ENCODE measurements at places on chromosomes 6 and 20.
A peak's percentile ranks its signal among the peaks of the same experiment; 100 is the strongest.

- DNase-seq, result no peak
Observed at GRCh38 chr20:3162080-3162611, 2.5 kb upstream of the FASTKD5 start.

GRCh38 chr6:112337209-112337638, 9.9 kb upstream of the RFPL4B start:
- peak; percentile 54 for DNase-seq

DNA sequence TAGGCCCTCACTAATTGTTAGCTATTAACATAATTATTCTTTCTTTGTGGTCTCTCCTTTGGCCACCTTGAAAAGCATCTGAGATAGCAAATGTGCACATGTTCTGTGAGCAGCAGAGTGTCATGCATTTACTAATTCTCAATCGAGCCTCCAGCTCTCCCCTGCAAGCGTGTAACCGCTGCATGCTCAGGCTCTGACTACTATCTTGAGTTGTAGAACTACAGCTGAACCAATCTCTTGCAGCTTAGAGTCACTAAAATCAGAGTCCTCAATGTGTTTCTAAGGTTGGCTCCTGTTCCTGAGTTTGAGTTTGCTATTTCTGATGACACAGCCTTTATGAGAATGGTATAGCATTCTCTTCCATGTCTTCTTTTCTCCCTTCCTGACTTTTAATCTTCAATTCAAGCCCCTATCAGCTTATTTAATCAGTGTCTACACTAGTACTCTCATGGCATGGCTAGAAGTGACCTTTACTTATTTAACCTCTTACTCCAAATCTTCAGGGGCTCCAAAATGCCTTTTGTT, 65.5 kb downstream of the PPP1R3G start:
- no peak for DNase-seq

GRCh38 chr6:168102315-168102985, 23.4 kb upstream of the FRMD1 start:
- DNase-seq, result no peak

DNA sequence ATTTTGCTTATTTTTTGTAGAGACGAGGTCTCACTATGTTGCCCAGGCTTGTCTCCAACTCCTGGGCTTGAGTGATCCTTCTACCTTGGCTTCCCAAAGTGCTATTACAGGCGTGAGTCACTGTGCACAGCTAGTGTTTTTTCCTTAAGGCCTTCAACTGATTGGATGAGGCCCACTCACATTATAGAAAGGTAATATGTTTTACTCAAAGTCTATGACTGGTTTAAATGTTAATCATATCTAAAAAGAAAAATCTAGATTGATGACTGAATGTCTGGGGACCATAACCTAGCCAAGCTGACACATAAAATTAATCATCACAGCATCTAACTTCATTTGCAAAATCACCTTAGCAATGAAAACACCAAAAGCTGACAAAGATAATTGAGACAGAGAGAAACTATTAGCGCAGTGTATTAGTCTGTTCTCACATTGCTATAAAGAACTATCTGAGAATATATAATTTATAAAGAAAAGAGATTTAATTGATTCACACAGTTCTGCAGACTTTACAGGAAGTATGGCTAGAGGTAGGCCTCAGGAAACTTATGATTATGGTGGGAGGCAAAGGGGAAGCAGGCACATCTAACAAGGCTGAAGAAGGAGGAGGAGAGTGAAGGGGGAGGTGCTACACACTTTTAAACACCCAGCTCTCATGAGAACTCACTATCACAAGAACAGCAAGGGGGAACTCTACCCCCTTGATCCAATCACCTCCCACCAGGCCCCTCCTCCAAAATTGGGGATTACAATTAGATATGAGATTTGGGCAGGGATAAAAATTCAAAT, 66.8 kb upstream of the ARHGAP18 start:
- DNase-seq, result no peak

DNA sequence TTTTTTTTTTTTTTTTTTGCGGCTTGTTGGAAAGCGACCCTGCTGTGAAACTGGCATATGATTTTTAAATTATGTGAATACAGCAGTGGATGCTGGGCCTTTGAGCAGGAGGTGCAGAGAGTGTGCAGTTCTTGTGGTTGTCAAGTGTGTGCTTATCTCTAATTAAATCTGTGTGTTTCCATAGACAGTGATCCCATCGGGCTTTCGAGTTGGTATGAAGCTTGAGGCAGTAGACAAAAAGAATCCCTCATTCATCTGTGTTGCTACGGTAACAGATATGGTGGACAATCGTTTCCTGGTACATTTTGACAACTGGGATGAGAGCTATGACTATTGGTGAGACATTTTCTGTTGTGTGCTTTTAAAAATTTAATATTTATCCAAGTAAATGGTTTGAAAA, 52.4 kb downstream of the L3MBTL3 start:
- no peak for DNase-seq

GRCh38 chr6:156870924-156871539, 93.9 kb downstream of the ARID1B start:
- no peak for DNase-seq

DNA sequence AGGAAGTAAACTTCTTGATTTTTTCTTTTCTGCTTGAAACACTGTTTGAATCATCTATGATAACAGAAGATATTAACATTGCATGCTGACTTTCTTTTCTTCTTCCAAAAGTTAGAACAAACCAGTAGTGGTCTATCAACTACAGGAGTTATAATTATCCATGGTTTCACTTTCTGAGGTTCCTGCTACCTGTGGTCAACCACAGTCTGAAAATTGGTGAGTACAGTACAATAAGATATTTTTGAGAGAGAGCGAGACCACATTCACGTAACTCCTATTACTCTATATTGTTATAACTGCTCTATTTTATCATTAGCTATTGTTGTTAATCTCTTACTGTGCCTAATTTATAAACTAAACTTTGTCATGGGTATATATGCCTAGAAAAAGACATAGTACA, 86.1 kb downstream of the MAP7 start:
- no peak for DNase-seq

DNA sequence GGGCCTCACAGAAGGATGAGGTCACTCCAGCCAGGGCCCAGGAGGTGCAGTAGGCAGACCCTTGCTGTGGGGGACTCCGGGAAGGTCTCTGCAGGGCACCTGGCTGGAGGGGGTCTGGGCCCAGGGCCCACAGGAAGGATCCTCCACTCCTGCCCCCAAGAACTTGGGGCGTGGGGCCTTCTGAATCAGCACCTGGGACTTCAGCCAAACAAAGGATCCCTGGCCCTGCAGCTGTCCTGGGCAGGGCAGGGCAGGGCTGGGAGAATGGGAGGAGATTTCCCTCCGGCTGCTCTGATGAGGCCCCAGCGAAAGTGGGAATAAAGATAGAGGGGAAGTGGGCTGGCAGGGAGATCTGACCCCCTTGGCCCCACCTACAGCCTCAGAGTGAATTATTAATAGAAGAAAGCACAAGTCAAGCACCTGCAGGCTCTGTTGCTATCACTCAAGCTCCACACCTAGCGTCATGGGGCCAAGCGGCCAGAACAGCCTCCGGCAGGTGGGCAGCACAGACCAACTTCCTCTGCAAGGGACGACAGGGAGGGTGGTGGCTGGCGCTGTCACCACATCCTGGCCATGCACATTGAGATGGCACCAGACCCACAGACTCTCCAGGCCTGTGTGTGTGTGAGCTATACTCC, 61.6 kb upstream of the MRPS10 start:
- DNase-seq, result peak; percentile 74

GRCh38 chr6:8113131-8113654, 10.8 kb upstream of the EEF1E1 start:
- no peak for DNase-seq

DNA sequence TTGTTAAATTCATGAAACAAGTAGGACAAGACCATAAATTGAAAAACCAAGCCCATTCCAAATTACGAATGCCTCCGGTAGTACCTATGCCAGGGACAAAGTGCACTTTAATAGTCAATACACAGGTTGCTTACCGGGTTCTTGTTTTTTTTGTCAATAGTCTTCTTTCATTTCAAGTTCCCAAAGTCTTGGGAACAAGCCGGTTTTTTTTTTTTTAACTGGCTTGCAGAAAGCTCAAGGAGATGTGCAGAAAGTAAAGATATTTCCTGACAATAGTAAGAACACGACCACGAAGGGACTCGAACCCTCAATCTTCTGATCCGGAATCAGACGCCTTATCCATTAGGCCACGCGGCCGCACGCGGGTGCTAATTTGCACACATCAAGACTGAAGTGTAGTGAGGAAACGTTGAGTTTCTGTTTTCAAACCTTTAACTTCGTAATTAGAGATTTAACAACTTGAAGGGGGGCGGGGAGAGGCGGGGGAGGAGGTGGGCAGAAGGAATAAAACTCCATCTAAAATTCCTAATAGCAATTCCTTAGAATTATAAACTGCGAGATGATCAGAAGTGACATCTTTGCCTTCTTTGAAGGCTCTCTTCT, 181.0 kb downstream of the TRIM27 start:
- DNase-seq, result peak; percentile 63

DNA sequence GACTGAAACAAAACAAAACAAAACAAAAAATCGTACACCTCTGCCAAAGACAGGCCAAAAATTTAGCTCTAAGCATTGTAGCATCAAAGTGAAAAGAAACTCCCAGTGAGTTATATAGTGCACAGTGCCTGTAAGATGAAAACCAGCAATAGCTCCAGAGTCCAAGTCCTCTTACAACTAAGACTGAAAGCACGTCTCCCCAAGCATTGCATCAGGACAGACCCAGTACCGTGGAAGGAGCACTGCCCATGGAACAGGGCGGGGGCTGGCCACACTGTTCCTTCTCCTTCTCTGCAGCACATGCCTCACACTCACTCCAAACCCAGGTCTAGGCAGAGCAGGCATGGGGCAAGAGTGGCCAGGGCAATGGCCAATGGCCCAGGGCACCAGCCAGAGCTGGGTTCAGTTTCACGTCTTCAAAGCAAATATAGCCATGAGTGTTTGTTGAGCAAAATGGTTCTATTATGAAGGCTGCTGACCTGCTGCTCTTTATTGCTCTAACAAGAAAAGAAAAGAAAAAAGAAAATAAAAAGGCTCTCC, 72.2 kb upstream of the PBOV1 start:
- no peak for DNase-seq

- no peak for DNase-seq
Observed at GRCh38 chr20:36629719-36630681, 16.0 kb downstream of the SLA2 start.

- no peak for DNase-seq
Observed at GRCh38 chr6:70299456-70299855, 3.4 kb downstream of the COL9A1 start.

GRCh38 chr6:52154381-52154780, 31.8 kb upstream of the IL17A start:
- no peak for DNase-seq

Data from NCI-H226 (cell line).